ENCODE measurements at places on chromosomes 4 and X.

- no peak for DNase-seq
Measured at GRCh38 chr4:156971676-156972378, at the start of gene PDGFC. PDGFC (minus strand) TSS chr4:156971799; CDS start chr4:156970903, 896 bp downstream.

GRCh38 chr4:79820427-79820826, 252.6 kb downstream of the ANTXR2 start:
- no peak for DNase-seq

DNA sequence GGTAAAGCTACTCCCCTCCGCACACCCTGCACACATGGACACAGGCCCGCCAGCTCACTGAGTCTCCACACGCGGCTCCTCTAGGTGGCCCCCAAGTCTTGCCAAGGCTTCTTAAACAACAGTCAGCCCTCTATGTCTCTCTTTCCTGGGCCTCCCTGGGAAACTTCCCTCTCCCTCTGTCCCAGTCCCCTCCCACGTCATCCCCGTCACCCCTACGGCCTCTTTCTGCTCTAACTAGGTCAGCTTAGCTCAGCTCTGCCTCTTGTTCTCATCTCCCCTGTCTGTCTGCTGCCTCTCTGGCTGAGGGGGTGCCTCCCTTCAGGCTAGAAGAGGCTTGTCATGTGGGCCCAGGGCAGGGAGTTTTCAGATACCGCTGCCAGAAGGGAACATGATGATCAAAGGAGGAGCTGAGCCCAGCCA, 38.8 kb downstream of the SEPTIN6 start:
- DNase-seq: no peak

DNA sequence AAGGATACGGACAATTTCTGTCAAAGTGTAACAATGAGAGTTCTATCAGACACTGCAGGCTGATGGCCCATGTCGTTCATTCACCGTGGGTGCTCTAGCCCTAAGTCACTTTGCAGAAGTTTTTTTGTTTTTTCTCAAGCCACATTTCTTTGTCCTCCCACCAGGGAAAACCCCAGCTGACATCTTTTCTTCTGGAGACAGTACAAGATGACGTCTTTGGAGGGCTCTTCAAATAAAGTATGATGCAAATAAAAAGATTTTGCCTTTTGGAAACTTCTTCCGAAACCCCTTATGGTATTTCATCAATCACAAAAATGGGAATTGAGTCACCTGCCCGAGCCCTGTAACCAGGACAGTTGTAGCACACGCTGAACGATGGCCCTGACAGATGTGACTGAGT, 73.2 kb downstream of the TRAPPC11 start:
- no peak for DNase-seq

- DNase-seq: no peak
Measured at GRCh38 chr4:139841464-139842195, 176.0 kb downstream of the MGST2 start.

Data from epithelial cell of prostate (primary cell).